ENCODE measurements at places on chromosomes 13 and 19.

DNA sequence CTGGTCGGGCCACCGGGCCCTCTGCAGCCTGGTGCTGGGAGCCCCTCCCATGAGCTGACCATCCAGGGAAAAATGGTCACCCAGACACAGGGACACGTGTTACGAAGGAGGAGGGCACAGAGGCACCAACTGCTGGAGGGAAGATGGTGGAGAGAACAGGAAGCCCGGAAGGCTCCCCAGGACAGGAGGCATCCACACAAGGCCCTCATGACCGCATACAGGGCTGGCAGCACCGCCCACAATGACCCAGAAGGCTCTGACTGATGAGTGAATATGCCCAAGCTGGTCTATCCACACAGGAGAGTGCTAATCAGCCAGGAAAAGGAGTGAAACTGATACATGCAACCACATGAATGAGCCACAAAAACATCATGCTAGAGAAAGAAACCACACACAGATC, 14.0 kb upstream of the TMEM86B start:
- no peak overlapping the region for H3K4me3 ChIP-seq
- no peaks in the 10 kb centered on the region for H3K27me3 ChIP-seq
- no peak for DNase-seq
- no peak overlapping the region for H3K27ac ChIP-seq

GRCh38 chr13:19632915-19633478, 462 bp upstream of the MPHOSPH8 start:
- H3K27me3 ChIP-seq = no peaks in the 10 kb centered on the region
- H3K4me3 ChIP-seq = peak overlapping the region; percentile 73
- peaks cover 12% of the 10 kb centered on the region for H3K4me1 ChIP-seq
- H3K27ac ChIP-seq = no peak overlapping the region

DNA sequence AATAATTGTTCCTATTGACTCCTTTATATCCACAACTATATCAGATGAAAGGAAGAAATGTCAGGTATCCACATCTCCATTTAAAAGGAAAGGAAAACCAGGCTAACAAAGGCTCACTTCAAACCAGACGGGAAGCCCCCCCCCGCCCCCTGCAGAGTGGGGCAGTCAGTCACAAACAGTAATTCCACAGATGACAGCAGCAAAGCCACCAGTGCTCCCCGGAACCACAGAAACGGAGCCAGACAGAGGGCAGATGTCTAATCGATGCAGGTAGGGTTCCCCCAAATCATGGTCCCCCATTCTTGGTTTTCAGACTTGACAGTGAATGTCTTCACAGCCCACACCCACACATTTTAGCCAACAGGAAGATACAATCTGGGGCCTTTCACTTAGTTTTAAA, 100.8 kb downstream of the STK24 start:
- DNase-seq = no peak
- peak overlapping the region; percentile 96 for H3K27ac ChIP-seq
- H3K4me1 ChIP-seq = peaks cover 32% of the 10 kb centered on the region
- peaks cover 21% of the 10 kb centered on the region for H3K36me3 ChIP-seq
- 0 out of 2 replicates have a peak overlapping the region, but pooled peaks have one; percentile 24 for H3K4me3 ChIP-seq
- H3K27me3 ChIP-seq = no peaks in the 10 kb centered on the region

DNA sequence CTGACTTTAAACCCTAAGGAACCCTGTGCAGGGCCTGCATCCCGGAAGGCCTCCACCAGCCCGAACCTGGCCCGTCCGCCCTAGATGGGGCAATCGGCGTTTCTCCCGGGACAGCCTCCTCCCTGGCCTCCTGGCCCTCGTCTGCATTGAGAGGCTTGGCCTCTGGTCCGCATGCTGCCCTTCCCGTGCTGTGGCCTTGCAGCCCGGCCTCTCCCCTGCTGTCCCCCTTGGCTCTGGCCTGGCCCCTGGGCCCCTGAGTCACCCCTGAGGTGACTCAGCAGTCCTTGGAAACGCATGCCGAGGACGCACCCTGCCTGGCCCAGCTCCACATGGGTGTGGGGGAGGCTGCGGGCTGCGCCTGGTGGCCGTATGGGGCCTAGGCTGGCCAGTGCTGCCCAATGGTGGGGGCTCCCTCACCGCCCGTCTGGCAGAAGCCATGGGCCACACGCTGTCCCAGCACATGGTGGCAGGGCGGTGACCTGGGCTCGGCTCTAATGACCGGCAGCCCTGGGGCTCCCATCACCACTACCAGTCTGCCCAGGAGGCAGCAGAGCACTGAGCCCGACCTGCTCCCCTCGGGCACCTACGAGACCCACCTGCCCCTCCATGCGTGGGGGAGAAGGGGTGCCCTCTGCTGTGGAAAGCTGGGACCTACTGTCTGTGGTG, 25.7 kb downstream of the SH3GL1 start:
- peak; percentile 90 for DNase-seq
- peaks cover 62% of the 10 kb centered on the region for H3K4me1 ChIP-seq
- H3K36me3 ChIP-seq = no peaks in the 10 kb centered on the region
- H3K27me3 ChIP-seq = no peaks in the 10 kb centered on the region
- peak overlapping the region; percentile 44 for H3K4me3 ChIP-seq

DNA sequence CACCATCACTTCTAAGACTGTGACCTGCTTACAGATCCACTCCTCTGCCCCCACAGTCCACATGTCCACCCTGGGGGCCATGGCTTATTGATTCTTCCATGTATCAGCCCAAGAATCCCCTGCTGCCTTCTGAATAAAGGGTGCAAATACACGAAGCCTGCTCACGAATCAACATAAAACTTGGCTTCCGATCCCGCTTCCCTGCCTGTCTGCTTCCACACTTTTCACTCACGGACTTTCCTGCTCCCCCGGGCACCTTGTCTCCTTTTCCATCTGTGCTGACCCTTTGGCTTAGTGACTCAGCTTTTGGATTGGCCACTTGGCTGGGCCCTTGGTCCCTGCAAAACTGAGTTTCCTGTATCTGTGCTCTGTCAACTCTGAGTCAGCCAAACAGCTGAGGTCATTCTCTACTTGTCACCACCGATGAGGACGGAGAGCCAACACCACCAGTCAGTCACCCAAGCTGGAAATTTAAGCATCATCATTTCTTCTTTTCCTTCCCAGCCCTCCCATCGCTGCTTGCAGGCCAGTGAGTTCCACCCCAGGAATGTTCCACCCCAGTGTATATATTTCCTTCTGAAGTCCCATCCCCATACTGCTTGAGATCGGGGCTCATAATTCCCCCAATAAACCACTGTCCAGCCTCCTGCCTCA, 11.4 kb upstream of the USP12 start:
- no peaks in the 10 kb centered on the region for H3K36me3 ChIP-seq
- peak overlapping the region; percentile 41 for H3K4me3 ChIP-seq
- peak overlapping the region; percentile 88 for H3K27ac ChIP-seq
- DNase-seq = peak; percentile 94

DNA sequence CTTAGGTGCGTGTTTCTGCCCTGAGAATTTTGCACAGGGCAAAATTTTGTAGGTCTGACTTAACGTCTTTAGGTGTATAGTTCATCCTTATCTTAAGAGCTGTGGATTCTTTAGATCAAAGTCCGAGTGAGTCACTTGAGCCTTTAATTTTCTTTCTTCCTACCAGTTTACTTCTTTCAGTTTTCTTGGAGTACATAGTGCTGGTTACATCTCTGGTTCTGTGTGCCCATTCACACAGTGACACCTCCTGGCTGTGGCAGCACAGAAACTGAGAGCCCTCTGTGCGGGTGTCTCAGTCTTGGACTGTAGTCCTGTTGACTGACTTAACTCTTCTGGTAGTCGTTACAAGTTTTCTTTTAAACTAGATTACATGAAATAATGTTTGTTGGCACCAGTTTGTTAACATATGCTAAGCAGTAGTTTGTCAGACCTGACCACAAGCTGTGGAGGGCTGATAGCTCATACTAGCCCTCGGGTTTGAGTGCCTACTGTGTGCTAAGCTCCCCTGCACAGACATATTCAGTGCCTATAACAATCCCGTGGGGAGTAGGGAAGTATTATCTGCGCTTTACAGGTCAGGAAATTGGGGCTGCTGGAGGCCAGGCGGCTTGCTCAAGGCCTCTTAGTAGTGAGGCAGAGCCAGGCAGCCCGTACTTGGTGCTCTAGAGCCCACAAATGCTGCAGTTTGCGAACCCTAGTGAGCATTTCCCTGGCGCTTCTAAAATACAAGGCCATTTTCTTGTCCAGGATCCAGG, 1.6 kb downstream of the GATAD2A start:
- peaks cover 51% of the 10 kb centered on the region for H3K4me1 ChIP-seq
- no peaks in the 10 kb centered on the region for H3K27me3 ChIP-seq
- peak overlapping the region; percentile 54 for H3K27ac ChIP-seq

DNA sequence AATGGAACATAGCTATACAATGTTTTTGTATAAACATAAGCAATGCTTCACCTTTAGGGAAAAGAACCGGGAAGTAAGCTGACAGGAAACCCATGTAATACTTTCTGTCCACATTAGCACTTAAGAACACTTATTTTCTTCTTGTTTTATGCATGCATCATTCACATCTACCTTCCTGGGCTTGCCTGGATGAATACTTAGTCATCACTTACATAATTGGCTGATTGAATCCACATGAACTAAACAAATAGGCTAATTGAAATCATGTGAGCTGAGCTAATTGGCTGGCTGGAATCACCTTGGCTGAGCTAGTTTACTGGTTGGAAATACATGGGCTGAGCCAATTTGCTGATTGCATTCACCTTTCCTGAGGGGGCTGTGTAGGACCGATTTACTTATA, 78.8 kb downstream of the ZNF726 start:
- DNase-seq = peak; percentile 17
- H3K4me1 ChIP-seq = peaks cover 11% of the 10 kb centered on the region
- no peaks in the 10 kb centered on the region for H3K36me3 ChIP-seq

- no peaks in the 10 kb centered on the region for H3K36me3 ChIP-seq
- peak overlapping the region; percentile 62 for H3K27ac ChIP-seq
- peak; percentile 96 for DNase-seq
- H3K27me3 ChIP-seq = 0 out of 2 replicates have a peak, but pooled peaks cover 6% of the 10 kb centered on the region
- H3K4me3 ChIP-seq = peak overlapping the region; percentile 41
- peaks cover 22% of the 10 kb centered on the region for H3K4me1 ChIP-seq
Observed at GRCh38 chr13:21637296-21637695, 33.3 kb upstream of the MICU2 start.

DNA sequence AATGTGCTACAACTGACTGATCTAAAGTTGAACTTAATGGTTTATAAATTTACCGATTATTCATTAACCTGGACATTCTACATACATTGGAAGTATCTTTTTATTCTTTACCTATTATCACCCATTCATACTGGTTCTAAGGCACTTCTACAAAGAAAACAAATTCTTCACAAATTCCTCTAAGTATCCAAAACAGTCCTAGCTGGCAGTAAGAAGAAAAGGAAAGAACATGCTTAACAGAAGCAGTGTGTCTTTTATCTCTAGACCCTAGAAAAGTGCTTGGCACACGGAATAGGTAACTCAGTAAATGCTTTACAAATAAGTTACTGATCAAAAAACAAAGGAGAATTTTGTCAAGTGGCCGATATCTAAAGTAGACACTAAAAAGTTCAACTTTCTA, 32.8 kb downstream of the TSC22D1 start:
- H3K36me3 ChIP-seq = peaks cover 16% of the 10 kb centered on the region
- H3K27ac ChIP-seq = no peak overlapping the region
- H3K4me1 ChIP-seq = no peaks in the 10 kb centered on the region
- DNase-seq = no peak
- H3K27me3 ChIP-seq = no peaks in the 10 kb centered on the region

GRCh38 chr19:19103167-19103566, 35.1 kb downstream of the TMEM161A start:
- H3K4me3 ChIP-seq = no peak overlapping the region
- H3K27ac ChIP-seq = no peak overlapping the region
- no peaks in the 10 kb centered on the region for H3K36me3 ChIP-seq
- no peak for DNase-seq
- no peaks in the 10 kb centered on the region for H3K27me3 ChIP-seq

DNA sequence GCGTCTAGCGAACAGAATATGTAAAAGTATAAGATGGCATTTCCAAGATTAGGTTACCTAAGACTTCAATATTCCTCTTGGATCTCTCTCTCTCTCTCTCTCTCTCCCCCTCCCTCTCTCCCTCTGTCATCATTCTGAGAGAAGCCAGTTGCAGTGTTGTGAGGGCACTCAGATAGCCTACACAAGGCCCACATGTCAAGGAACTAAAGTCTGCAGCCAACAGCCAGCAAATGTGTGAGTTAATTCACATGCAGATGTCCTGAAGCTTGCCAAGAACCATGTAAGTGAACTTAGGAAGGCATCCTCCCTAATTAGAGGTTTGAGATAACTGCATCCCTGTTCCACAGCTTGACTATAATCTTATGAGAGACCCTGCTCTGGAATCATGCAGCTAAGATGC, 822.9 kb upstream of the PRR20A start:
- H3K4me1 ChIP-seq = no peaks in the 10 kb centered on the region
- no peaks in the 10 kb centered on the region for H3K36me3 ChIP-seq

DNA sequence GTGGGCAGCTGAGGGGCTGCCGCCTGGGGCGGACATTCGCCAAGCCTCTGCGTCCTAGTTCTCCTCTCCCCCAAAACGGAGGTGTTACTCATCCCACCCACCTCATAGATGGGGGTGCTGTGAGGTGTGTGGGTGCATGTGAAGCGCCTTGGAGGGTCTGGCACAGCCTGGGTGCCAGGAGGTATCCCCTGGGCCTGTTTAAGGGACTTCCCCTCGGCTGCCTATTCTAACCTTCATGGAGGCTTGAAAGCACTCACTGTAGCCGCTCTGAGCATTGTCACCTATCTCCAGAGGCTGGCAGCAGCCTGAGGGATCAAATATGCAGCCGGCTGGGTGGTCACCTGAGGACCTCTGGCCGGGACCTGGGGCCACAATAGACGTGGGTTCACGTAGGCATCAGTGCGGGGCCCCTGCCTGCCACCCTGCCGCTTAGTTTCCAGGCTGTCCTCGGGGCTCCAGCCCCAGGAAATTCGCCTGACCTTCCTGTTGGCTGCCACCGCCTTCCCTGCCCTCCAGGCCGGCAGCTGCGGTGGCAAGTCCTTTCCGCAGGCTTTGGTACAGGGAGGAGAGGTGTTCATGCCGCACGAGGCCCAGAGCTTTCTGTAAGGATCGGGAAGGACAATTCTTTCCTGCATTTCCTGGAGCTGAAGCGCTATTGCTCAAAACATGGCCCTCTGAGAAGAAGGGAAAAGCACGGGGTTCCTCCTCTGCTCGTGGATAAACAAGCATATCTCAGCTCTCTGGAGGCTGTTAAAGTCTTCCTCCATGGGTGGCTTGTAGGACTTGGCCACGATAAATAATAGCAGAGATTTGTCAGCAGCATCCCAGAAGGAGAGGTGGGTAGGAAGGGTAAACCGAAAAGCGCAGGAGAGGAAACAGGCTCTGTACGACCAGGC, 4.6 kb downstream of the COL4A2 start:
- H3K27ac ChIP-seq = peak overlapping the region; percentile 36
- no peak for DNase-seq
- H3K4me3 ChIP-seq = no peak overlapping the region
- H3K36me3 ChIP-seq = no peaks in the 10 kb centered on the region
- peaks cover 25% of the 10 kb centered on the region for H3K4me1 ChIP-seq
- H3K27me3 ChIP-seq = no peaks in the 10 kb centered on the region

GRCh38 chr19:11197291-11198174, at the start of gene KANK2:
TSS of gene KANK2 (minus strand) at chr19:11197545. CDS start at chr19:11194511, 3,034 bp downstream.
- peak within 1 kb of the TSS; percentile 12 for H3K27ac ChIP-seq
- H3K27me3 ChIP-seq = no peaks in the 10 kb centered on the region
- peaks cover 12% of the 10 kb centered on the region for H3K36me3 ChIP-seq
- DNase-seq = peak; percentile 91
